ENCODE measurements at places on chromosomes 13 and 19.

- no peak for DNase-seq
These were observed 3.2 kb upstream of the SPACA6 start for GRCh38 chr19:51689751-51690453.

DNA sequence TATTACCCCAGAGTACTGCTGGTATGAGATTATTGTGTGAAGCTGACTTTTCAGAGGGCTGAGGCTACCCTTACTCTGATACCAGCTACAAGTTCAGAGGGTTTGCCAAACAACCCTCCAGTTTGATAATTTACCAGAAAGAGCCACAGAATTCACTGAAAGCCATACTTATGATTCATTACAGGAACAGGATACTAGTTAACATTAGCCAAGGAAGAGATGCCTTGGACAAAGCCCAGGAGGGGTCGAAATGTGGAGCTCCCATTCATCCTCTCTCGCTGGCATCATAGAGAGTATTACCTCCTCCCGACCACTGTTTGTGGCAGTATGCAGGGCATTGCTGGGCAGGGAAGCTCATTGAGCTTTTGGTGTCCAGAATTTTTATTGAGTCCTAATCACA is 364.3 kb downstream of the KCNRG start:
- no peak for DNase-seq

GRCh38 chr19:51016798-51017683 is 2.5 kb downstream of the KLK10 start:
- peak; percentile 29 for DNase-seq

- DNase-seq: no peak
These were observed 24.3 kb downstream of the RCBTB1 start for GRCh38 chr13:49561062-49561410.

- DNase-seq: no peak
These were observed 6.4 kb downstream of the AMER2 start for GRCh38 chr13:25165663-25166062.

- DNase-seq: no peak
These were observed 1.7 kb upstream of the RASIP1 start for GRCh38 chr19:48742096-48742495.

DNA sequence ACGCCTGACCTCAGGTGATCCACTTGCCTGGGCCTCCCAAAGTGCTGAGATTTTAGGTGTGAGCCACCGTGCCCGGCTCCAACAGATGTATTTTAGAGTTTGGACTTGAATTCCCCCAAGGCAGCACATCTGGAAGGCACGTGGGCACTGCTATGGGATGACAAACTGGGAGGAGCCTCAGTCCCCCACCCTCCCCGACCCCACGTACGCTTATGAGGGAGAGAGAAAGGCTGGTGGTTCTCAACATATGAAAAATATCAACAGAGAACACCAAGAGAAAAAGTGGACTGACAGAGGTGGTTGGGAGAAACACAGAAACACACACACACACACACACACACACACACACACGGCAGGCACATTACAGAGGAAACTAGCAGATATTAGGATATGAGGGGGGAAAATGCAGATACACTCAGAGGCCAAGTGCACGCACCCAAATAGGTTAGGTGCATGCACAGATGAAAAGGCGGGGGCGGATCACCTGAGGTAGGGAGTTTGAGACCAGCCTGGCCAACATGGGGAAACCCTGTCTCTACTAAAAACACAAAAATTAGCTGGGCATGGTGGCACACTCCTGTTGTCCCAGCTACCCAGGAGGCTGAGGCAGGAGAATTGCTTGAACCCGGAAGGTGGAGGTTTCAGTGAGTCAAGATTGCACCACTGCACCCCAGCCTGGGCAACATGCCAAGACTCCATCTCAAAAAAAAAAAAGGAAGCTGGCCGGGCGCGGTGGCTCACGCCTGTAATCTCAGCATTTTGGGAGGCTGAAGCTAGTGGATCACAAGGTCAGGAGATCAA is 3.2 kb downstream of the STX10 start:
- no peak for DNase-seq

Data from CD4-positive, alpha-beta T cell treated with Interleukin-15 for 4 hours (primary cell).